ENCODE measurements at places on chromosomes 5 and 9.

DNA sequence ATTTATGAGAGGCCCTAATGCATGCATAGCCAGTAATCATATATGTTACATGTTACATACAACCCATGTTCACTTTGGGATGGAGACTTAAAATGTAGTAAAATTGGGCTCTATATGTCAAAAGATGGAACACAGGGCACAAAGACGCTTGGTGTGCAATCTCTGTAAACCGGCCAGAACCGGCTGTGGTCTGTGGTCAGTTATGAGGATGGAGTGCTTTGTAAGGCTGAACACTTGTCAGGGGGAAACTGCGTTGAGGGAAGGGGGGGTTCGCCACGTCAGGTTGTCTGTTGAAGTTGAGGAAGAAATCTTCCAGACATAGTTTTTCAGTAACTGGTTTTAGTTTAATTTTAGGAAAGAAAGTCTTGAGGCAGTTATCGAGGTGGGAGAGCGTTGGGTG lies 2.7 kb upstream of the CKMT2 start:
- DNase-seq: no peak

DNA sequence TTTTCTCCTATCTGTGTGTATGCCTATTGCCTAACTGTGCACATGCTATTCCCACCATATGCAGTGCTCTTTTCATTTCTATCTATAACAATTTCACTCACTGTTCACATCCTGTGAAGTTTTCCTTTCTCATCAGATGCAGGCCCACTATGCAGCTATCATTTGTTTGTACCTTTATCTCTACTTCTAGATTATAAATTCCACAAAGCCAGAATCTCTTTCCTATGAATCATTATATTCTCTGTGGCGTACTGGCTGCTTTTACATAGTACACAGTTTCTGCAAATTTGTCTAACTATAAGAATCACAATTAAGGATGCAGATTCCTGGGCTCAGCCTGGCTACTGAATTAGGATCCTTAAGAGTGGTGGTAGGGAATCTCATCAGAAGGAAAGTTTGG lies 600.8 kb upstream of the ARRDC3 start:
- no peak for DNase-seq

DNA sequence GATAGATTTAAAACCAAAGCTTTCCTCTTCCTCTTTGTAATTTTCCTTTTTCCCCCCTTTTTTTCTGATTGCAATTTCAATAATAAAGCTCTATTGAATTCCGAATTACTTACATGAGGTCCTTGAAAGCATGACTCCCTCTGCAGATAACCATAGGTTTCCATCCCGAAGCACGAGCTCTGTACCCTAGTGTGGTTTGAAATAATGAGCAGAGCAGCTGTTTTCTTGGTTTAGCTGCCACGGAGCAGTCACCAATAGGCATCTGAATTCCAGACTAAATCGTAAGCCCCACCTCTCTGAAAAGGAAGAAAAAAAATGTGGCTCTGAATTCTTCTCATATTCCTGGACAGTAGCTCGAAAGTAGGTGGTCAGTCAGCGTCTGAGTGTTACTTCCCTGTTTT lies 18.5 kb upstream of the GNE start:
- no peak for DNase-seq

DNA sequence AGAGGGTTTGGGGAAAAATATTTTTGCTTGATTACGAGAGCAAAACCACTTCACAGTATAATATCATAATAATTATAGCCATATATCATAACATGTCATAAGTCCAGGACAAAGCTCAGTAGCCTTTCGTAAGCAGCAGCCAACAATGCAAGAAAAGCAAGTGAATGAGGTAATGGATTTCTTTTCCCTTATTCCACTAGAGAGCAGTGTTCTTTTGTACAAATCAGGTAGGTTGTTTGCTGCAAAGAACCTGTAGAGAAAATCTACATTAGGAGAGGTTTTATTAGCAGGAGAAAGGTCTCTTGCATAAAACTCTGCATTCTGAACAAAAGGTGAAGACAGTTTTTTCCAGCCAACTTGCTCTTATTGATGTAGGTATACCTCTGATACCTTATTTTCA lies 1033.4 kb downstream of the TLE4 start:
- DNase-seq: no peak

DNA sequence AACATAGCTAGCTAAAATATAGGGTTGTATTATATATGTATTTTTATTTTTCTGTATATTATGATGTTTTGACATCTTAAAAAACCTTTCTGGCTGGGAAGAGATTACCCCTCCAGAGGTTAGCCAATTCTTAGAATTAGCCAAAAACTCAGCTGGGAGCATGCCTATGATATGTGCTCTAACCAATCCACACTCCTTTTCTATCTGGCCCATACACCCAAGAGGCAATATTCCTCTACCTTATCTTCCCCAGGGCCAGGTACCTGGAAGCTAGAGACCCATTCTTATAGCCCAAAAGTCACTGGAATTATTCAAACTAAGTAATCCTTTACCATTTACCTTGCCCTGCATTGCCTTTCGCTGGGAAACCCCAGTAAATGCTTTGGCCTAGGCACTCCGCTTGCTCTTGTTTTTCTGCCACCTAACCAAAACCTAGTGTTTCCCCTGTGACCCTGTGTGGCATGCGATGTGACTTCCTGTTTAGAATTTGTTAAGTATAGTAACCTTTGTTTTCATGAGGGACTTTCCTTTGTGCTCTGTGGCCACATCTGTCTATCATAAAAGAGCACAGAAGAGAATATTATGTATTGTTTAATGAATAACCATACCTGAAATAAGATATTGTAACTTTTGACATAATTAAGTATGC lies 37.4 kb downstream of the CSNK1G3 start:
- DNase-seq: no peak

- DNase-seq: peak; percentile 71
These were observed 23.9 kb upstream of the MAPK9 start for GRCh38 chr5:180315762-180316212.

DNA sequence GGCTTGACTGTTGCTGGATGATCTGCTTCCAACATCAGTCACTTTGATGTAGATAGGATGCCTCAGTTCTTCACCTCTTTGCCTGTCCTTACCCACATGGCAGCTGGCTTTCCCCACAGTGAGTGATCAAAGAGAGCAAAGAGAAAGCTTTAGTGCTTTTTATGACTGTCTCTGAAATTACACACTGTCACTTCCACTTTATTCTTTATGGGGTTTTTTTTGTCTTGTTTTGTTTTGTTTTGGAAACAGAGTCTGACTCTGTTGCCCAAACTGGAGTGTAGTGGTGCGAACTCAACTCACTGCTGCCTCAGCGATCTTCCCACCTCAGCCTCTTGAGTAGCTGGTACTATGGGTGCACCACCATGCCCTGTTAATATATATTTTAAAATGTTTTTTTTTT lies 32.4 kb upstream of the C5orf24 start:
- no peak for DNase-seq

DNA sequence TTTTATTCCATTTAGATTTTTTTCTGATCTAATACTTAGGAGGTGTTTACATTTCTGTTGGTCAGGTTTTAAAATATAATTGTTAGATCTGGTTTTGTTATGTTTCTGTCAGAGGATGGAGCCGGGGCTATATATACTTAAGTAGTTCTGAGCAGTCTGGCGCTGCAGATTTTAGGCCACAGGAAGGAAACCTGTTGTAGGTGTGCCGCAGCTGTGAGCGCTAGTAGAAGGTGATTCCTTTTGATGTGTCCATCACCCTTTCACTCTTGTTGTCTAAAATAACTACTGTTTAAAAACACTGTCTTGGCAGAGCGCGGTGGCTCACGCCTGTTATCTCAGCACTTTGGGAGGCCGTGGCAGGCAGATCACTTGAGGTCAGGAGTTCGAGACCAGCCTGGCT lies 17.0 kb downstream of the ZBTB34 start:
- DNase-seq: no peak

GRCh38 chr9:93523518-93524144 lies 52.8 kb upstream of the PHF2 start:
- DNase-seq: no peak

Data from hematopoietic multipotent progenitor cell treated with erythropoietin and hydrocortisone succinate and interleukin-3 and kit ligand, for 8 days (in vitro differentiated cells).